GM04503 (cell line): ENCODE measurements at places on chromosomes 3 and 15.
A peak's percentile ranks its signal among the peaks of the same experiment; 100 is the strongest.

- no peak for DNase-seq
Measured at GRCh38 chr3:124862006-124862405, 25.2 kb downstream of the ITGB5 start.

DNA sequence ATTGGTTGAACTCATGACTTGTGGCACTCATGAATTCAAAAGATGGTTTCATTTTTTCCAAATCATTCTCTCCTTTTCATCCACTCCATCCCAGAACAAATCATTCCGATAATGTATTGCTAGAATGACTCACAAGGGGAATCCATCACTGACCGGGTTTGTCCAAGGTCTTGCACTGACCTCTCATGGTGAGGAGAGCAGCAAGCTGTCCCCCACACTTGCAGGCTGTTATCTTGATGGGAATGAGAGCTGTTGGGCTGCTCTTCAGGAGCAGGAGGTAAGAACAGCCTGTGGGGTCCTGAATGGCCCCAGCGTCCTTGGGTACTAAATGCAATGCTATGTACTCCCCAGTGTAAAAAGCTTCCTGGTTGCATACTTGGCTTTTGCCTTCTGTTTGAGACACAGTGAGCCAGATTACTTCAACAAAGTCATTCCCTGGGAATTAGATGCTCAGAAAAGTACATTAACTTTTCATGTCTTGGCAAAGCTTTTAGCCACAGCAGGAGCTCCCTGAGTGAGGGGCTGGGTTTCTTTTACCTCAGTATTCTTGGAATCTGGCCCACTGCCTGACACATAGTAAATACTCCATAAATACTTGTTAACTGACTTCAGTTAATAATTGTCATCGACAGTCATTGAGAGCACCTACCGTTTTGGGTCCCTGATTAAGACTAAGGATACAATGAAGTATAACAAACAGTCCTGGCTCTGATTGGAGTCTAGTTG is 24.1 kb downstream of the CCNL1 start:
- no peak for DNase-seq

- peak; percentile 27 for DNase-seq
Measured at GRCh38 chr3:131630807-131631206, 128.0 kb upstream of the MRPL3 start.

DNA sequence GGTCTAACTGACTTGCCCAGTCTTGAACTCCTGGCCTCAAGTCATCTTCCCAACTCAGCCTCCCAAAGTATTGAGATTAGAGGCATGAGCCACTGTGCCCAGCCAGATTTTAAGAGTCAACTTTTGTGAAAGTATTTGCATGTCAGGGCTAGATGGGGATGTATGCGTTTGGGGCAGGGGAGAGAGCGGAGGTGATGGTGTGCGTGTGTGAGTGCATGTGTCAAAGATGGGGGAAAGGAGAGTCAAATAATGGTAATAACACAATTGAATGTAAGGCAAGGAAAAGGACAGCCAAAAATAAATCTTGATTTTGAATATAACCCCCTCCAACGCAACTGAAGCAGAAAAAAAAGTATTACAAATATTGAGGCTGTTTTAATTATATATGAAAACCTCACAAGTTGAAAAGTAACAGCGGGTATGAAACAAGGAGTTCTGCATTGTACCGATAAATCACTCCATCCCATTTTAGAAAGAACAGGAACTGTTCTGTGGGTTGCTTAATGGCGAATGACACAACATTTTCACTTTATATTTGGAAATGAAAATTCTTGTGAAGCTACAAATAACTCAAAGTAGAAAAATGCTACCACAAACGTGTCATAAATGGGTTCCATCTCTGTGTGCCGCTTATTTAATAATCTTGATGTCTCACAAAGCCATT is 29.9 kb upstream of the LDHAL6B start:
- no peak for DNase-seq

DNA sequence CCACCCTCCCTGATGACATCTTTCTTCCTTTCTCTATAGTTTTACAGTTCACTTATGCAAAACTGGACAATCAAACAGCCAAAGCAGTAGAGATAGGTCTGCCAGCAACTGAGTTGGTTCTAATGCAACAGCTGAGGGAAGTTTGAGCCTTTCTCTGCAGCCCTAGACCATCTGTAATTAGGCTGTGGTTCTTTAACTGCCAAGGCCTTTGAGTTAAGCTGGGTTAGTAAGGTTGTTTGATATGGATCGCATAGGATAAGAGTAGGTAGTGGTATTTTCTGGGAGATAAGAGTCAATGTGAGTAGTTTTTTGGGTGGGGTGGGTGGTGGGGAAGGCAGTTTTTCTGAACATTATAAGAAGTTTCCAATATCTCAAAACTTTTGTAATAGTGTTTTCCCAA is 3.0 kb downstream of the RPL39L start:
- no peak for DNase-seq

- peak; percentile 58 for DNase-seq
Measured at GRCh38 chr15:44207643-44208042, 12.6 kb upstream of the FRMD5 start.

- no peak for DNase-seq
Measured at GRCh38 chr3:55690726-55691125, 203.6 kb upstream of the WNT5A start.

- no peak for DNase-seq
Measured at GRCh38 chr3:60967141-60967540, 284.1 kb downstream of the FHIT start.

DNA sequence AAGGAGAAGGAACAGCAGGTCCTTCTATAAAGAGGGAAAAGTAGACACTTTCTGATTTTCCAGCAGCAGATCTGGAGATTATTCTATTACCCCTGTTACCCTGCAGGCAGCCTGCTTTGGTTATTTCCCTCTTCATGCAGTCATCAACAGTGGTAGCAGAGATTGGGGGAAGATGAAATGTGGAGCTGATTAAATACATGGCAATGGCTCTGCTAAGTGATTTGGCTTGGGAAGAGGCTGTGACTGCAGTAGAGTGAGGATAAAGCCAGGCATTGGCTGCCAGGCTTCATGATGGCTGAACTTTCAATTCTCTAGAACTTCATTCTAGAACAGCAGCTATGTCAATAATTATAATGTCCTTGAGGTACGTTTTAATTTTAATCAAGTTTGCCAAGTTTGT is 29.1 kb downstream of the PTX3 start:
- no peak for DNase-seq

DNA sequence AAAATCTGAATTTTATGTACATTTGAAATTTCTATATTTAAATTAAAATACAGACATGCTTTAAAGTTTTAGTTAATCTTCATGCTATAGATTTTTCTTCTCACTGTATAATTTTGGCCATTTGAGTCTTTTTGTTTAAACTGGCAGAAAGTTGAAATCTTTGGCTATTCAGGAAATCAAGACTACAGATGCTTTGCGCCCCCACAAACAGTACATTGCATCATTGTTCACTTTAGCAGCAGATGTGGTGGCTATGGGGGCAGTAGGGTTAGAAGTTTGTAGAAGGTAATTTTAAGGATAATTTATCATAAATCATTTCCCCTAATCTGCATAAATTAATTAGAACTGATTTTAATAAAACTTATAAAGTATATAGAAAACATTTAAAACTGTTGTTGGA is 20.9 kb downstream of the SPPL2A start:
- DNase-seq, result no peak

DNA sequence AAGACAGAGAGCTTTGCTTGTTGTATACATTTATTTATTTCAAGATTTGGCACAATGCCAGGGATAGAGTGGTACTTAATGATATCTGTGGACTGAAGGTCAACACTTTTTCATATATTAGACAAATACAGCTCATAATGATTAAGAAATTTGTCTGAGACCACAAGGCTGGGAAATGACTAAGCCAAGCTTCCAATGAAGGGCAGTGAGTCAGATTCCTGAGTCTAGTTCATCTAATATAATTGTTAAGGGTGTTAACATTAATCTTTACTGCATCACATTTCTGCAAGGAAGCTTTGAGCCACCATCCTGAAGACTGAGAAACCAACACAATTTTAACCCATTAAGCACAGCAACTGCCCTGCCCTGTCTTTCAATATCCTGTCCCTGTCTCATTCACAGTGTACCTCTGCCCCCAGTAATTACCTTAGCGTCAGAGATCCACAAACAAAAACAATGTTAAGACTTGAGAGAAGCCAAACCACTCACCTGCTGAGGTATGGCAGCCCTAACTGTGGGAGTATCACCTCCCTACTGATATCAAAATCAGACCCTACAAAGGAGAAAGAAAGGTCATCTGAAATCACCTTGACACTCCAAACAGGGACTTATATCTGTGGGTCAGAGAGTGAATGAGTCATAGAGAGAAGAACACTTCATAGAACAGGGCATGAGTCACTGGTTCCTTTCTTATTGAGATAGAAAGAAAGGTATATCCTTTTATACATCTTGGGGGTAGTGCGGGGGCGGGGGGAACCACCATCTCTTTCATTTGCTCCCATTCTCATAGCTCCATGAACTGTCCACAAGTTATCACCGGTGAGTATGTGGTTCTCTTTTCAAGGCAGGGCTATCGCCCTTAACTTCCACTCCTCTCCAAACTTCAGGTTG is 74.7 kb downstream of the MAGI1 start:
- peak; percentile 79 for DNase-seq

GRCh38 chr3:48896936-48897335 is 1.7 kb downstream of the SLC25A20 start:
- no peak for DNase-seq

- no peak for DNase-seq
Measured at GRCh38 chr3:77780278-77780996, 740.5 kb downstream of the ROBO2 start.

DNA sequence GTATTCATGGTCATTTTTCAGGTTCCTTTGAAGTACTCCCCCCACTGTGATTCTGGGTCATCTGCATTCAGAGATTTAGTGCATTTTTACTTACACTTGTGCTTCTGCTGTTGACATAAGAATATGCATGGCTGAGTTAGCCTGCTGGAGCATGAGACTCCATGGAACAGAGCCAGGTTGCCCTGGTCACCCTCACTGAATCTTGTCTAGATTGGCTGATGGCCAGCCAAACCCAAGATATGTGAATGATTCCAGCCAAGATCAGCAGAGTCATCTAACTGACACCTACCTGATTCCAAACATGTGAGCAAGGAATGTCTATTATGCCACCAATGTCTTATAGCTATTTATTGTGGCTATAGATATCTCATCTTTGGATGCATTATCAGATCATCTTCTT is 25.1 kb downstream of the DTWD1 start:
- DNase-seq, result no peak

GRCh38 chr3:55588146-55588765 is 101.2 kb upstream of the WNT5A start:
- DNase-seq, result no peak

GRCh38 chr3:30832961-30833575 is 61.4 kb downstream of the GADL1 start:
- DNase-seq, result no peak

GRCh38 chr3:29525254-29525881 is 244.5 kb downstream of the RBMS3 start:
- peak; percentile 83 for DNase-seq

DNA sequence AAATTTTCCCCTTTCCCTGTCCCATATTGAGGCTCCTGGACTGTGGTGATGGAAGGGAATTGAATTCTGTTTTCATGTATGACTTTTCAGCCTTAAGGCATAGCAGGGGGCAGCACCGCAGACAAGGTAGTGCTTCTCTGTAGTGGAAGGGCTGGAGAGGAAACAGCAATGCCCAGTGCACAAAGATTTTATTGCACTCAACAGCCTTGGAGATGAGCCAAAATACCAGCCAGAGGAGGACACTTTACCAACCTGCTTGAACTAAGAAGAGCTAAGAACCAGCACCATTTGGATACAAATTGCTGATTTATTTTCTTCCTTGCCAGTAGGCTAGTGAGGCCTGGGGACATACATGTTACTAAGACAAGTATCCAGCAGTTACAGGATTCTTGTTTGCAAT is 98.7 kb downstream of the KCNMB2 start:
- no peak for DNase-seq

- no peak for DNase-seq
Measured at GRCh38 chr3:138136201-138136600, 4.0 kb upstream of the A4GNT start.

- DNase-seq, result no peak
Measured at GRCh38 chr3:38581774-38582173, 67.7 kb downstream of the SCN5A start.

- DNase-seq, result no peak
Measured at GRCh38 chr3:190041333-190042041, 79.2 kb downstream of the P3H2 start.

DNA sequence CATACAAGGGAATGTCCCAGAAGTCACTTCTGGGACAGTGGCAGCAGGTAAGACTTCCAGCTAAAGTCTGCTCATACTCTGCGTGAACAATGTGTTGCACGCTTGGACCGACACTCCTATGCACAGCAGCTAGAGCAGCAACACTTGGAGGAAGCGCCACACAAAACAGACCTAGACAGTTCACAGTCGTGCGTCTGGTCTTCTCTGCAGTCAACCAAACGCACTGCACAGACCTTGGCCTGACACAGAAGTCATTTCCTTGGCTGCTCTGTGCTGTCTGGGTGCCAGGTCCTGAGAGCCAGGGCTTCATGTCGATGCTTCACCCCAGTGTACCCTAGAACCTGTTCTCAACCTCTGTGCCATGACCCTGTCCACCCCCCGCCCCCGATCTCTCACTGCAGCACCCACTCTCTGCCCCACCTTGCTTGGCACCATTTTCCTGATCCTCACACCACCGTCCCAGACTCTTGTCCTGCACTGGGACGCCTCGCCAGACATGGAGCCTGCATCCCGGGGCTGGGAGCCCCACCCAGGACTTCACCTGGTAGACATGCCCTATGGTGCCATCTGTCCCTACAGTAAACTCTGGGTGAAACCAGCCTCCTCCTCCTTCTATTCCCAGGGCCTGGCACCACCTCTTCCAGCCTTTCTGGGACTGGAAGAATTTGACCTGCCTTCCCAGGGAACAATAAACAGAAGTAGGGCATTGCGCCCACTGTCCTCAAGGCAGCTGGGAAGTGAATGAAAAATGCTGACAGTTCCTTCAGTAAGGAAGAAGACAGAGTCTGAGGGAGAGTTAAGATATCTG is 3.1 kb downstream of the ATP10A start:
- no peak for DNase-seq

GRCh38 chr3:18580268-18580667 is 155.1 kb upstream of the SATB1 start:
- DNase-seq, result no peak

GRCh38 chr15:99106417-99107220 is 1.7 kb downstream of the SYNM start:
- DNase-seq, result no peak

GRCh38 chr3:45126730-45127129 is 19.4 kb downstream of the CDCP1 start:
- no peak for DNase-seq

DNA sequence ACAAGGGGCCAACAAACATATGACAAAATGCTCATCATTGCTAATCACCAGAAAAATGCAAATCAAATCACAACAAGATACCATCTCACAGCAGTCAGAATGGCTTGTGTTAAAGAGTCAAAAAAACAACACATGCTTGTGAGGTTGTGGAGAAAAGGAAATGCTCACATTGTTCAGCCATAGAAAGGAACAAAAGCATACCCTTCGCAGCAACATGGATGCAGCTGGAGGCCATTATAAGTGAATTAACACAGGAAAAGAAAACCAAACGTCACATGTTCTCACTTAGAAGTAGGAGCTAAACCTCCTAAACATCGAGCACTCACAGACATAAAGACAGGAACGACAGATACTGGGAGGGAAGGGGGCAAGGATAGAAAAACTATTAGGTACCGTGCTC is 678.4 kb upstream of the GRM7 start:
- DNase-seq, result no peak
